Posterior cingulate gyrus (tissue), 11 donors: ENCODE measurements at places on chromosomes 7 and 10.
A peak's percentile ranks its signal among the peaks of the same experiment; 100 is the strongest.

DNA sequence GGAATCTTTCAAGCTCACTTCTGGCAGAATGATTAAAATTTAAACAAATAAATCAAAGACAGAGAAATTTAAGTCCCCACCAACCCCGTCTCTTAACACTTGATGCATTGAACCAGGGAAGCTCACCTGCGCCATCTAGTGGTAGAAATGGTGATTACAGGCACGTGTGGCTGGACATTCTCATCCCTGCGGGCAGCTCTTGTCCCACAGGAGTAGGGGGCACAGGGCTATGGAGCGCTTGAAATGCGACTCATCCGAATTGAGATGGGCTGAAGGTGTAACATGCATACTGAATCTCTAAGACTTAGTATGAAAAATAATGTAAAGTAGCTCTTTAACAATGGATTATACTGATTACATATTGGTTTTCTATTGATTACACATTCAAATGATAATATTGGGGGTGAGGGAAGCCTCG lies 24.8 kb upstream of the SLIT1 start:
- peak; percentile 73 for DNase-seq

DNA sequence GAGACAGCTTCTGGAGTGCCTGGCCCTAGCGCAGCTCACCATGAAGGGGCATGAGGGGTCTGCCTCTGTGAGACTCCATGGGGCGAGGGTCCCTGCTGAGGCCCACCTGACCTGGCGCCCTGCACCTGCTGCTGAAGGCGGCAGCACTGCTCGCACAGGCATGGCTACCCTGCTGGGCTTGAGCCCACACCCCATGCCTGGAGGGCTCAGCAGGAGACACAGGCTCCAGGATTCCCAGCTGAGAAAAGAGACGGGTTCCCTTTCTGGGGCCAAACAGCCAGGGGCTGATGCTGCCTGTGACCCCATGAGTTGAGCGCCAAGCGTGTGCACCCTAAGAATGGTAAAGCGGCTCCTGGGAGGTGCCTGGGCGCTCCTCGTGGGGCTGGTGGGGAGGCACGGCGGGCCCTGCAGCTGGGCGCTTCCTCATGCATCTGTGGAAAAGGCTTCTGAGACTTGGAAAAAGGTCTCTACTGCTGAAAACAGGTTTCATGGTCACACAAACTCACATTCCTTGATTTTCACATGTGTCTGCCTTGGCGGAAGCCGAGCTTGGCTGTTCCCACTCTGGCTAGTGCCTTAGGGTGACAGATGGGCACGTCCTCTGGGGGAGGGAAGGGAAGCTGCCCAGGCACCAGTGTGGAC lies 233.4 kb downstream of the ZMYND11 start:
- DNase-seq = no peak

DNA sequence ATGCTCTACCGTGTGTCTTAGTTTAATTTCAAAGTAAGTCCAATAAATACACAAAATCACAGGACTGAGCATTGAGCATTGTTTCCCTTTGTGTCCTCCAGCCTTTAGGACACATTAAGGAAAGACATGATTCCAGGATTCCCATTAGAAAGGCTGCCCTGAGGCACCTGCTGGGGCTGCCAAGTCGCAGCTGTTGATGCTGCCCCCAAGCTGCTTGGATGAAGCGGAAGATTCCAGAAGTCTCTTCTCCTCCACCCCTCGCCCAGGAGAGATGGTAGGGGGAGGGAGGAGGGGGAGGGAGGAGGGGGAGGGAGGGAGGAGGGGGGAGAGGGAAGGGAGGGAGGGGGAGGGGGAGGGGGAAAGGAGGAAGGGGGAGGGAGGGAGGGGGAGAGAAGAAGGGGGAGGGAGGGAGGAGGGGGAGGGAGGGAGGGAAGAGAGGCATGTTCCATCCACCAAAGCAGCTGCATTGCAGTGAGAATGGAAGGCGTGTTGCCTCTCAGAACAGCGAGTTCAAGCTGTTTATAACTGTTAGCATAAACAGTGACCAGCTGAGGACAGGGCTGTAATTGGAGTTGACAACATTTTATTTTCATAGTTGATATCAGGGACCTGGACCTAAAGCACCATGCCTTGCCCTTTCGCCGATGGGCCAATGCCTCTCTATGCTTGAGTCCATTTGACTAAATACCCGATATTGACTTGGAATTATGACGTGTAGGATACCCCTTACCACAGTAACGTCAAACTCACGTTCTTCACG lies 67.3 kb downstream of the DIP2C start:
- DNase-seq = no peak

DNA sequence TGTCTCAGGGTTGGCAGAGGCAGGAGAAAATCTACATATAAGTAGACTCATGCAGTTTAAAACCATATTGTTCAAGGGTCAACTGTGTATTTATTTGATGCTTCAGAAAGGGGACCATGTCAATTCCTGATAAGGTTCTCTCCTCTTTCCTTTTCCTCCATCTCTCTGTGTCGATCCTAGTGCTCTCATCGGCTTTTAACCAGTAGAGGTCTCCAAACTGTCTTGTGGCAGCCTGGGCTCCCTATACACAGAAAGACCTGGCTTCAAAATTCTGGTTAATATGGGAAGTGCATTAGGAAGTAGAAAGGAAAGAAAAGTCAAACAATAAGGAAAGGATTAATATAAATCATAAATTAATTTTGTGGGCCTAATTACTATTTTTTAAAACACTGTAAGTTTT lies 304.4 kb upstream of the C7orf33 start:
- no peak for DNase-seq

DNA sequence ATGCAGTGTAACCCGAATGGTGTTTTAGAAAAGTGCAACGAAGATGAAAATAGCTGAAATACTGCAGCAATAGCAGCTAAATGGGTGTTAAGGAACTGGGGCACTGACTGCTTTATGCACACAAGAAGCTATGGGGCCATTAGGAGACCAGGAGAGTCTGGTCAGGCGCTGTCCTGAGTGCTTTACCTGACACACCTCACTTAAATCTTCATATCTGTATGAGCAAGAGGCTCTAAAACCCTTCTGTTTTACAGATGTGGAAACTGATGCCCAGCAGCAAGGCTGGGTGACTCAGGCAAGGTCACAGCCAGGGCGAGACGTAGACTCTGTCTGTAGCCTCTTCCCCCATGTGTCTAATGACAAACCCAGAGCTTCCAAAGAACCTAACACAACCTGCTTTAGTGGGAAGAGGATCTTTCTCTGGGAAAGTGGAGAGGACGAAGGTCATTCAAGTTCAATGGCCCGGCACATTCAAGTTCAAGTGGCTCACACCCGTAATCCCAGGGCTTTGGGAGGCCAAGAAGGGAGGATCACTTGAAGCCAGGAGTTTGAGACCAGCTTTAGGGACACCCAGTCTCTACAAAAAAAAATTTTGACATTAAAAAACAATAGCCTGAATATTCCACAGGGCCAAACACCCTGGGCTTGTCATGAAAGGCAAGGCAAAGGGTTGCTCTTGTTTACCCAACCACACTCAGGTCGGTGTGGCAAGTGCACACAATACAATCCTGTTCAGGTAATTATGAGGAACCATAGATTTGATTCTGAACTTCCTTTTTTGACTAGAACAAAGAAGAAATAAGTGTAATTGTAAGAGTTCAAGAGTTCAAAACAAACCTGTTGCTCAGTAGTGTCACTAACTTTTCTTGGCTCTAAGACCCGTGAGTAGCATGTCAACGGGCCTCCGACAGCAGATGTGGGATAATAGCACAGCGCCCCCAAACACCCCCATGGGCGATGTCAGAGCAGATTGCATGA lies 53.7 kb upstream of the KLF6 start:
- DNase-seq = no peak

DNA sequence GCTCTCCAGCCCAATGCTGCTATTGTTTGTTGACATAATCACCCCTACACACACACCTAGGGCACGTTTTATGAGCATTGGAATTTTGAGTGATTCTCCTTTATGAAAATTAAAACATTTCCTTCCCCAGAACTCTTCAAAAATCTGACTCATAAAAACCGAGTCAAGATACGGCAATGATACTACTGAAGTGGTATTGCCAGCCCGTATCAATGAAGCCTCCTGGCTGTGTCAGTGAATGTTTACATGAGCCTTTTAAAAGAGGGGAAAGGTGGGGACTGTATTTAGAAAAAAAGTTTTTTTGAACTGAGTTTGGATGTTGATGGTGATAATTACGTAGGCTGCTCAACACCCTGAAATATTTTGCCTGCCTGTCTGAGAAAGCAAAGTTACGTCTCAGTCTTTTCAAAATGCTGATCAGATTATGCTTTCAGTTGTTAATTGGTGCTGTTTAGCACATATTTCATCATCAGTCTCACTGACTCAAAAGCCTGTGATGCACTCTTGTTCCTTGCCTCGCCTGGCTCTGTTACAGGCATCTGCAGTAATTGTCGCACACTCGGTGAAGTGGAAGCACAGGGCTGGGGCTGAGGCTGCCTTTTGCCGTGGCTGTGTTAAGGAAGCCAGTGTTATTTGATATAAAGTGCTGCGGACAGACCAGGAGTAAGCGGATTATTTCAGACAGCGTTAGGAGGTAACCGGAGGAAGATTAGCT lies 157.4 kb upstream of the TCF7L2 start:
- DNase-seq = peak; percentile 32

GRCh38 chr7:74453322-74454011 lies at the start of gene GTF2IRD1:
Gene GTF2IRD1, plus strand, starts transcription at chr7:74453906. Its CDS starts 54,175 bp downstream, at chr7:74508081.
- peak; percentile 69 for DNase-seq

DNA sequence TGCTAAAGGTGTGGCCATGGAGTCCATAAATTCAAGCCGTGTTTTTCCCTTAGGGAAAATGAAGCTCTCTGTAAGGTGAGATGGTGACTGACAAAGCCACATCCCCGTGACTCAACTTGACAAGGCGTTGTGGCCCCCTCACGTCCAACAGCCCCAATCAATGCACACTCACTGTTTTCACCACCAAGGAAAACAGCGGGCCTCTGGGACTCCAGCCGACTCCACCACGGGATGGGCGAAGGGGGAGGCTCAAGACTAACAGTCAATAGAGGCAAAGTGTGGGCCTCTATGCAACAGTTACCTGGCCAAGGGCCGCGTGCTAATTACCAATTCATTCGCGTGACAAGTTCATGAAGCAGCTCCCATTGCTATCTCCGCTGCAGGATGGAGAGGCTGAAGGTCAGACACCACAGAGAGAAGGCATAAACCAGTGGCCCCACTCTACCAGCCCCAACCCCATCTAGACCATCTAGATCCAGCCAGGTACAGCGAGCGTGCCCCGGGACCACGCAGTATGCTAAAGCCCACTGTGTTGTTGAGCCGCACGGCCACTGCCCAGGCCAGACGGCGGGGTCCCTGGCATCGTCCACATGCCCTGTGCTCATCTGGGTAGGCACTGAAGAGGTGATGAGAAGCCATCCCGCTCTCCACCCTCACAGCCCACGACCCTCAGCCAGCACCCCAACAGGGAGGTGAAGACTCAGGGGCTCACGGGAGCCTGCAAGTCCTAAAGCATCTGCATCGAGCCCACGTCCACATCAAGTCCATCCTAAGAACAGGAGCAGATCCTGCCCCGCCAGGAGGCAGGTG lies 76.1 kb downstream of the PROSER2 start:
- DNase-seq = peak; percentile 71

DNA sequence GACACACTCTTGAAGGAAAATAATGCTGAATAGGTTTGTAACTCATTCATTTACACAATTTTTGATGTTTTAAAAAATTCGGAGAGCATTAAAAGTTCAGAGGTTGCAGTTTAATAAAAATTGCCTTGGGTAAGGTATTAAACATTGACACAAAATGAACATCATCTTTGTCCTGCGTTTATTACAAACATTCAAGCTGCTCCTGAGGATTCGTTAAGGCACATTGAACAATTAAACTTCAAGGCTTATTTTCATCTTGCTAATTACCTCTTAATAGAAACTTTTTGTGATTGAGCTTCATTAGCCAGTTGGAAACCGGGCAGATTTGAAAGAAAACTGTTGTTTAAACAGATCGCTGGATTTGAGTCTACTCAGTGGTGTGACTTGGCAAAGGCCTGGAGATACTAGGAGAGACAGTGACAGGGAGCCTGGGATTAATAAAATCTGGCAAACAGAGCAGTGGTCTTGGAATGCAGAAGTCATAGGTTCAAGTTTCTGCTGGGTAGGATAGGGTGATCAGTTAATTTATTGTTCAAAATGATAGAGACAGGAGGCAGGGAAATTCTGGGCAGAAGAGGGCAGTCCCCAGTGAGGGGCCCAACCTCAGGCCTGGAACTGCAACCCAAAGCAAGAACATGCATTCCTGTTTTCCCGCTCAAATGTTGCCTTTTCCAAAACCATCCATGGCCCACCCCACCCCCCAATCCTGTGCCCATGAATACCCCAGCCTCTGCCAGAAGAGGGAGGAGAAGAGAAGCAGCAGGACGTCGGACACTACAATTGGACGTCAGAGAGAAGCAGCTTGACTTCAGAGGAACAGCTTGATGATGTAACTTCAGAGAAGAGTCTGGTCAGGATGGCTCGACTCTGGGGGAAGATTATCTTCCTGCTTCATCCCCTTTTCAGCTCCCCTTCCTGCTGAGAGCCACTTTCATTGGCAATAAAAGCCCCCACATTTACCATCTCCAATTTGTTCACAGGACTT lies 43.5 kb upstream of the SLC35G1 start:
- DNase-seq = no peak

GRCh38 chr10:65796472-65796871 lies 1129.4 kb upstream of the LRRTM3 start:
- no peak for DNase-seq

- no peak for DNase-seq
These were observed 9.9 kb downstream of the CLDN12 start for GRCh38 chr7:90413185-90413528.

DNA sequence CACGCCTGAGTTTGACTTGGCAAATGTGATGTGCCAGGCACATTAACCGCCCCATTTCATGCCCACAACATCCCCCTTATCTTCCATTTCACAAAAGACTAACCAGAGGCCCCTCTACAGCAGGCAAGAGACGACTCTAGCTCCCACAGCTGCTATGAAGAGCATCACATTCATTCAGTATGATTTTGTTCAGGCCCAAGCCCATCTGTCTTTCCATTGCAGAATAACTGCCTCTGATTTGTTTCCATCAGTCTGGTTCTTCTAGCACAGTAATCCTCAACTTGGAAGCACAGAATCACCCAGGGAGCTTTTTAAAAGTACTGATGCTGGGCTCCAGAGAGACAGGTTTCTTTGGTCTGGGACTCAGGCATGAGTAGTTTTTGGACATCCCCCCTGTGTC lies 169.7 kb downstream of the NEURL1 start:
- DNase-seq = no peak
